ENCODE measurements at places on chromosomes 6 and 20.

DNA sequence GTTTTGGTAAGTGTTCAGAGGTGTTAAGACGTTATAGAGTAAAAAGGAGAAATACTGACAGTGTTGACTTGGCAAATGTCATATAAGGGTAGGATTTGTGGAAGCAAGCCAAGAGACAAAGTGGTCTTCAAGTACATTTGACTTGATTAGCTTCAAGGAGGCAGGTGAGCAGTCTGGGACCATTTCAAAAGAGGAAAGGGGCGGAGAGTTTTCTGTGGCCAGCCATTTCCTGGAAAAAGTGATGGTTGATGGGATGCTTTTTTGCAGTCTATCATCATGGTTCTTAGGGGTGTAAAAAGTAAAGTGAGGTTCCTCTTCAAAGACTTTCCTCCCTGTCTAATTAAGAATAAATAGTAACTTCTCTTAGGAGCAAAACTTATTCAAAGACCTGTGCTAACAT is 28.7 kb downstream of the FKBP1A start:
- H3K36me3 ChIP-seq, result peaks cover 9% of the 10 kb centered on the region
- H3K4me1 ChIP-seq, result peaks cover 21% of the 10 kb centered on the region
- H3K4me3 ChIP-seq, result no peak overlapping the region

- H3K27ac ChIP-seq, result no peak overlapping the region
- H3K4me1 ChIP-seq, result peaks cover 12% of the 10 kb centered on the region
- no peak for DNase-seq
- H3K27me3 ChIP-seq, result no peaks in the 10 kb centered on the region
- H3K36me3 ChIP-seq, result peaks cover 3% of the 10 kb centered on the region
- H3K4me3 ChIP-seq, result no peak overlapping the region
These were observed 21.7 kb downstream of the HIVEP1 start for GRCh38 chr6:12033770-12034169.

DNA sequence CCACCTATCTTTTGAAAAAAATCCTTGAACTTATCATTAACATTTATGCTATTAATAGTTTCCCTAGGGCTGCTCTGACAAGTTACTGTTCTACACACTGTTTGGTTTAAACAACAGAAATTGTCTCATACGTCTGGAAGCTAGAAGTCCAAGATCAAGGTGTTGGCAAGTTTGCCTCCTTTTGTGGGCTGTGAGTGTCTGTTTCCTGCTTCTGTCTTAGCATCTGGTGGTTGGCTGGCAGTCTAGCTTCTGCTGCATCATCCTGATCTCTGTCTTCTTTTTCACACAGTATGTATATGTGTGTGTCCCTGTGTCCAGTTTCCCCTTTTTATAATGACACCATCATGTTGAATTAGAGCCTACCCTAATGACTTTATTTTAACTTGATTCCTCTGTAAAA is 154.8 kb downstream of the RPS12 start:
- H3K27me3 ChIP-seq, result no peaks in the 10 kb centered on the region
- H3K4me3 ChIP-seq, result no peak overlapping the region
- no peaks in the 10 kb centered on the region for H3K36me3 ChIP-seq
- no peak for DNase-seq

DNA sequence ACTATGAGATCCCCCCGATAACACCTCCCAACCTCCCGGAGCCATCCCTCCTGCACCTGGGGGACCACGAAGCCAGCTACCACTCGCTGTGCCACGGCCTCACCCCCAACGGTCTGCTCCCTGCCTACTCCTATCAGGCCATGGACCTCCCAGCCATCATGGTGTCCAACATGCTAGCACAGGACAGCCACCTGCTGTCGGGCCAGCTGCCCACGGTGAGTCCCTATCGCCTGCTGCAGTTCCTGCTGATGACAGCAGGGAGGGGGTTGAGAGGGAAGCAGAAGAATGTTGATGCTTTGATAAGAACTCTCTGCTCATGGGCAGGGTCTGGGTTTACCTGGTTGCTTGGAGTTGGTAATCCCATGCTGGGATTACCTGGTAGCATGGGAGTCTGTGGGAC is 91.9 kb downstream of the TOX2 start:
- DNase-seq, result no peak
- H3K36me3 ChIP-seq, result no peaks in the 10 kb centered on the region
- H3K4me3 ChIP-seq, result no peak overlapping the region
- no peaks in the 10 kb centered on the region for H3K27me3 ChIP-seq
- no peak overlapping the region for H3K27ac ChIP-seq
- H3K4me1 ChIP-seq, result peaks cover 8% of the 10 kb centered on the region

DNA sequence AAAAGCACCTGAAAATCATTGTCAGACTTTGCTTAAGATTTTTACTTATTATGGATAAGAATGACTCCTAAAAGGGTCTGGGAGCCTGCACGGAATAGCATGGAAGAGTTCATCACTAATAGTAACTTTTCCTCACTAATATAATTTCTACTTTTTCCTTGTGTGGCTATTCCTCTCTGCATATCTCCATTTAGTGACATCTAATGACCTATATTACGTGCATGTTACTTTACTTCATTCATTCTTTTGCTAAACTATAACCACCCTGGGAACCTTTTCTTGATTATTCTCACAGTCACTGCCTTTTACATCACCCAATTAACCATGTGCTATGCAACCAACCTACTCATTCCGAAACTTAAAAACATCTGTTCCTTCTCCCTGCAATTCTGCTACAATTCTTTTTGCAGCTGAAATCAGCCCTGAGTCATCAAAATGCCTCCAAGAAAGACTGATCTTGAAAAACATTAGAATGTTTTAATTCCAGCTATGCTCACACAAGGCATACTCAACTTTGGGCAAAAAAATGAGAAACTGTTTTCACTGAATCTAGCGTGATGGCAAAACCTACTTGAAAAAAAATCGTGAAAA is 313.3 kb downstream of the RNGTT start:
- no peaks in the 10 kb centered on the region for H3K36me3 ChIP-seq
- H3K4me1 ChIP-seq, result no peaks in the 10 kb centered on the region
- H3K27ac ChIP-seq, result no peak overlapping the region
- no peaks in the 10 kb centered on the region for H3K27me3 ChIP-seq

DNA sequence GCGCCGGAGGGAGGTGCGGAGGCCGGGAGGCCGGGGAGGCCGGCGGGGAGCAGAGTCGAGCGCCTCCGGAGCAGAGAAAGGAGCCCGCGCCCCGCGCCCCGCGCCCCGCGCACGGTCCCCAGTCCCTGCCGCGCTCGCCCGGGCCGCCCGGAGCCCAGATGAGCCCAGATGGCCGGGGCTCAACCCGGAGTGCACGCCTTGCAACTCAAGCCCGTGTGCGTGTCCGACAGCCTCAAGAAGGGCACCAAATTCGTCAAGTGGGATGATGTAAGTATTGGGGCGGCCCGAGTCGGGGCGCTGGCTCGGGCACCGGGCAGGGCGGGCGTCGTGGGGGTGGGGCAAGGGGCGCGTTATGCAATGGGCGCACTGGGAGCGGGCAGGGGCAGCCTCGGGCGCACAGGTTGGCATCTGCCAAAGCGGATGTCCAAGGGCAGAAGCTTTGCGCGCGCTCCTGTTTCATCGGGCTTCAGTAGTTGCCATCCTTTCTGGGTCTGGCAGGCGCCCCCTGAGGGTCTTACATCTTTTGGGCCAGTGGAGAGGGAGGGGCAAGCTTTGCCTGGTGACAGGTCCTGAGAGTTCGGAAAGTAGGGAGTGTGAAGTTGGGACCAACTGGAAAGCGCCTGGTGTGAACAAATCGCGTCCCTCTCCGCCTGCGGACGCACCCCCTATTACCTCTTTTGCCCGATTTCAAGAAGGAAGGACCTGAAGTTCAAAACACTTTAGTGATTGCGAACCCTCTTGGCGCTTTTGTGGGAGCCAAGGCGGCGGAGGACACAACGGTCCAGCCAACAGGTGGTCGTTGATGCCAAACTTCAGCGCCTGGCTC is 631 bp downstream of the PLCB1 start:
- peak overlapping the region; percentile 22 for H3K27ac ChIP-seq
- H3K4me3 ChIP-seq, result peak overlapping the region; percentile 58
- no peaks in the 10 kb centered on the region for H3K27me3 ChIP-seq
- peak; percentile 13 for DNase-seq
- H3K36me3 ChIP-seq, result no peaks in the 10 kb centered on the region

GRCh38 chr20:17705916-17706315 is 6.2 kb downstream of the BANF2 start:
- no peak overlapping the region for H3K27ac ChIP-seq
- DNase-seq, result no peak
- no peaks in the 10 kb centered on the region for H3K36me3 ChIP-seq
- H3K4me1 ChIP-seq, result no peaks in the 10 kb centered on the region

- no peak overlapping the region for H3K27ac ChIP-seq
- H3K4me1 ChIP-seq, result no peaks in the 10 kb centered on the region
- H3K36me3 ChIP-seq, result no peaks in the 10 kb centered on the region
- H3K4me3 ChIP-seq, result no peak overlapping the region
These were observed 1028.6 kb upstream of the CITED2 start for GRCh38 chr6:140403020-140403419.

- no peaks in the 10 kb centered on the region for H3K36me3 ChIP-seq
- H3K27me3 ChIP-seq, result no peaks in the 10 kb centered on the region
- H3K27ac ChIP-seq, result no peak overlapping the region
These were observed 780.9 kb downstream of the QKI start for GRCh38 chr6:164195278-164195941.

- no peak for DNase-seq
- H3K36me3 ChIP-seq, result no peaks in the 10 kb centered on the region
- H3K4me3 ChIP-seq, result no peak overlapping the region
- no peak overlapping the region for H3K27ac ChIP-seq
These were observed 146.7 kb upstream of the SLC22A23 start for GRCh38 chr6:3603340-3604130.

DNA sequence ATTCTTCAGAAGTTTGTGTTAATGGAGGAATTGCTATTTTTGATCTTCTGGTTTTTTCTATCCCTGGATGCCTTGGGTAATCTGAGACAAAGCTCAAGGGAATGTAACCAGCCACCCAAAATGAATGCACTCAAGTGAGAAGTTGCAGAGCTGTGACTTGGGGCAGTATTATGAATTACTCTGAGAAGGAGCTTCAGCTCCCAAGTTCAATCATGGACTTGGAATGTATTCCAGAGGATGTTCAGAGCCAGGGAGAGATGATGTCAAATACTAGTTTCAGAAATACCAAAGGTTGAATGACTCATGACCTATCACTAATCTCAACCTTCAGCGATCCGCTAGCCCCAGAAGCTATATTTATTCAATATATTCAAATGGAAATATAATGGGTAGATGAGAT is 375.2 kb upstream of the PLCB4 start:
- H3K27ac ChIP-seq, result no peak overlapping the region
- no peaks in the 10 kb centered on the region for H3K27me3 ChIP-seq
- no peak for DNase-seq
- no peaks in the 10 kb centered on the region for H3K36me3 ChIP-seq

- H3K36me3 ChIP-seq, result no peaks in the 10 kb centered on the region
- no peak overlapping the region for H3K4me3 ChIP-seq
- H3K4me1 ChIP-seq, result no peaks in the 10 kb centered on the region
- no peak overlapping the region for H3K27ac ChIP-seq
- DNase-seq, result no peak
These were observed 137.7 kb upstream of the HEY2 start for GRCh38 chr6:125611573-125612344.

GRCh38 chr6:25233226-25233625 is 45.9 kb upstream of the CARMIL1 start:
- H3K27me3 ChIP-seq, result no peaks in the 10 kb centered on the region
- DNase-seq, result no peak
- H3K4me1 ChIP-seq, result no peaks in the 10 kb centered on the region
- no peak overlapping the region for H3K27ac ChIP-seq
- no peaks in the 10 kb centered on the region for H3K36me3 ChIP-seq

GRCh38 chr6:114171473-114171872 is 171.3 kb downstream of the HS3ST5 start:
- H3K27ac ChIP-seq, result no peak overlapping the region
- DNase-seq, result no peak
- H3K36me3 ChIP-seq, result no peaks in the 10 kb centered on the region
- no peaks in the 10 kb centered on the region for H3K27me3 ChIP-seq
- H3K4me1 ChIP-seq, result no peaks in the 10 kb centered on the region

DNA sequence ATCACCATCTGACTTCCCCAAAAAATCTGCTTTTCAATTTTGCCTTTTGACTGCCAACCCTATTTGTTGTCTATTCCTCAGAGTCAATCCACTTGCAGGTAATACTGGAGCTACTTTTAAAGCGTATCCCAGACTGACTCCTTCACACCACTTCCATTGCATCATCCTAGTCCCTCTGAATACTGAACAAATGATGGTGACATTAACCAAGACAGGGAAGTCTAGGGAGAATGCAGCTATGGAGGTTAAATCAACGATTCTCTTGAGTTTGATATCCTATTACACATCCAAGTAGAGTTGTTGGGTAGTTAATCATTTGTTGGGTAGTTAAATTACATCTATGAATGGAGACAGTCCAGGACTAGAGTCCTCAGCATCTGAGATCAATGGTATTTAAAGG is 2.0 kb downstream of the OGFRL1 start:
- H3K36me3 ChIP-seq, result peaks cover 10% of the 10 kb centered on the region
- no peaks in the 10 kb centered on the region for H3K27me3 ChIP-seq
- no peak overlapping the region for H3K27ac ChIP-seq
- H3K4me1 ChIP-seq, result peaks cover 12% of the 10 kb centered on the region
- H3K4me3 ChIP-seq, result no peak overlapping the region
- DNase-seq, result no peak

DNA sequence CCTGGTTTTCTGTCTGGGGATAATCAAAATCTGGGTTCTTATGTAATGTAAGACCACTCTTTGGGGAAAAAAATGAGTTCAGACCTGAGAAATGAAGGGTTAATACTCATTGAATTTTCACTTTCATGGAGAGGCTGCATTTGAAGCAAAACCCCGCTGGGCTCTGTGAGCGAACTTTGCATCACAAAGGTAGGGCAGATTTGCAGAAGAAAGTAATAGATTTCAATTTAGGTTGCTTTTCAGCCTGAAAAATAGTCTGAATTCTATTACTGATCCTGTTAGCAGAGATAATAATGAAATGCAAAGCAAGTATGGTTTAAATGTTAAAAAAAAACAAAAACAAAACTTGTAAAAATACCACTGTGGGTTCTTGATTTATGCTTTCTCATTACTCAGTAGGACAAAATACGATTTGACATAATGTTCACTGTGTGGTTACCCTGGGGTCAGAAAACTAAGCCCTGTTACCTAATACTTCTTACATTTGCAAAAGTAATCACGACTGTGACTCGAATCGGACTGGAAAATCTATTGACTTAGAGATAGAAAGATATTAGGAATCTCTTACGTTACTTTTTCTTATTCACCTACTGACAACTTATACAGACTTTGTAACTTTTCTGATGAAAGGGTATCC is 72.2 kb downstream of the UST start:
- no peaks in the 10 kb centered on the region for H3K36me3 ChIP-seq
- H3K27ac ChIP-seq, result no peak overlapping the region
- H3K4me3 ChIP-seq, result no peak overlapping the region
- H3K27me3 ChIP-seq, result no peaks in the 10 kb centered on the region
- no peak for DNase-seq

GRCh38 chr6:7074870-7075269 is 32.9 kb upstream of the RREB1 start:
- no peaks in the 10 kb centered on the region for H3K27me3 ChIP-seq
- H3K27ac ChIP-seq, result no peak overlapping the region
- H3K36me3 ChIP-seq, result no peaks in the 10 kb centered on the region
- DNase-seq, result no peak

All from effector memory CD4-positive, alpha-beta T cell (primary cell).